ENCODE measurements at places on chromosomes 7 and 10.

DNA sequence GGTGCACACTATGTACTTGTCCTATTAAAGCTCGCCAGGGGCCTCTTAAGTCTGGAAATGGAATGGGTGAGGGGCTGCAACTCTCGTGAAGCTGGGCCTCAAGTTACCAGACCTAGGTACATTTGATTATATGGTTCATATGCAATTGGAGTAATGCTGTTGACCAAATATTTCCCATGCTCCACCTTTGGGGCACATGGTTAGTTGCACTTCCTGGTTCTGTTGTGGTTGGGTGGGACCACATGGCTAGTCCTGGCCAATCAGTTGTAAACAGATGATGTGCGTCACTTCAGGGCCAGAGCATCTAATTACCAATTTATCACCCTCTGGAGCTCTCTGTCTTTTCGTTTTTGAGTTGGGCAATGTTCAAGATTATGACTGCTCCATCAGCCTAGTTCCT, 39.5 kb upstream of the OPN4 start:
- no peak for DNase-seq

DNA sequence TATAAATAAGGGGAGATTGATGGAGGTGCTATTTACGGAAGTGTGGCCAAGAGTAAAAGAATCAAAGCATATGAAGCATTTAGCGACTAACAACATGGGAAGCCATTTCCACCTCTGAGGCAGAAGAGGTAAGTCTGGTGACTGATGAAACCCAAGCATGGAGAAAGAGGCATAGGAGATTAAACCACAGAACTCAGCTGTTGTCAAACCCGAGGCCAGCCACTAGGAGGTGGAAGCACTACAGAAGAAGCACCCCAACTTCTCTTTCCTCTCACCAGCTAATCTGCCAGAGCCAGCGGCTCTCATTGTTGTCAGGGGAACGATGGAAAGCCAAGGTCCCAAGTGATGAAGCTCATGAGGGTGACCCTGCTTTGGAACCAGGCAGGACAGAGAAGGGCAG, 19.6 kb upstream of the CNTNAP2 start:
- DNase-seq: no peak

DNA sequence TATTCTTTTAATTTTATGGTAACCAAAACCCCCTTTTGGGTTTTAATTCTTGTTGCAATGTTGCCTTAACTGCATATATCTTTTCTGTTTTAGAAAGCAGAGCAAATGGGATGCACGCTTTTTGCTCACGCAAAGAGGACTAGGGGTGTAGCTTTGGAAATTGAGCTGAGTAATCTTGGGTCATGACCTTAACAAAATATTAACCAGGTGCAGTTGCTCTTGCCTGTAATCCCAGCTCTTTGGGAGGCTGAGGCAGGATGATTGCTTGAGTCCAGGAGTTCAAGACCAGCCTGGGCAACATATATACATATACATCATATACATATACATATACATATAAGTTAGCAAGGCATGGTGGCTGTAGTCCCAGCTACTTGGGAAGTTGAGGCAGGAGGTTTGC, 172.9 kb upstream of the BMPER start:
- DNase-seq: no peak

GRCh38 chr7:117190746-117191435, 132.0 kb downstream of the WNT2 start:
- DNase-seq: no peak

GRCh38 chr7:151832656-151833055, 44.3 kb downstream of the PRKAG2 start:
- no peak for DNase-seq

DNA sequence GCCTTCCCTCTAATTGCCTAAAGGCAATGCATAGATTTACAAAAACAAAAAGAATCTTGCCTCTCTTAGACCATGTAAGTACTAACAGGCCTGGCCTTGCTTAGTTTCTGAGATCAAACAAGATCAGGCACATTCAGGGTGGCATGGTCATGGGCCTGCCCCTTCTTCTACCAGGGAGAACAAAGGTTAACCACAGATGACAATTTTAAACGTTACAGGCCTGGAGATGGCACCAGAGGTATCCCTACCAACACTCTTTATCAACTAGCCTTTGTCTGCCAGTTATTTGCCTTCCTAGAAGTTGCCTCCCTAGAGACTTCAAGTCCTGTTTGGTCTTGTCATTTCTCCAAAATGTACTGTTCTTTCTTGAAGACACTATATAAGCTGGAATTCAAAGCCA, 252.6 kb downstream of the DOCK4 start:
- DNase-seq: no peak

DNA sequence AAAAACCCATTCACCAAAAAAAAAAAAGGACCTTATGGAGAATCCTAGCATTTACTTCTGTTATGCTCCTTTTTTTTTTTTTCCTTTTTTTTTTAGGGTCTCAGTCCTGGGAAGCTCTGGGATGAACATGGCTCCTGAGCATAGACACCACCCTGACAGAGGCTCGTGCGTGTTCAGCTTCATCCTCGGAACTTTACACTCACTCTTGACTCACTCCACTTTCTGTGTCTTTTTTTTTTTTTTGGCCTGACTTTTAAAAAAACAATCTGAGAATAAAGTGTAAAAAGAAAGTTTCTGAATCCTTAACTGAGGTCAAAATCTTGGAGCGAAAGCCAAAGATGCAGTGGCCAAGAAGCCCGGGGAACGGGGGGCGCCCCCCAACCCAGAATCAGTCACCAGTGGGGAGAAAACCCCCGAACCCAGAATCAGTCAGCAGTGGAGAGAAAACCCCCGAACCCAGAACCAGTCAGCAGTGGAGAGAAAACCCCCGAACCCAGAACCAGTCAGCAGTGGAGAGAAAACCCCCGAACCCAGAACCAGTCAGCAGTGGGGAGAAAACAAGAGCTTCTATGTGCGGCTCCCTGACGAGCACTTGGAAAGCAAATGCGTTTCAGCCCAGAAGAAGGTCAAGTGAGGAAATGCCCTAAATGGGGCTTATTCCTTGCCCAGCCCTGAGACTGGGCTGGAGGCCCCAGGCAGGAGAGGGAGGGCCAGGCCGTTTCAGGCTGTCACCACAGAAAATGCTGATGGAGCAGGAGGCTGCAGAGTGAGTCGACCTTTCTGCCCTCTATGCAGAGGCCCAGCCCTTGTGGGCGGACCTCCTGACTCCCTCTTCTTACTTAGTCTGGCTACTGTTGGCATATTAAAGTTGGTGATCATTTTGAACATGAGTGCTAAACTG, 19.0 kb upstream of the PFKP start:
- peak; percentile 23 for DNase-seq

DNA sequence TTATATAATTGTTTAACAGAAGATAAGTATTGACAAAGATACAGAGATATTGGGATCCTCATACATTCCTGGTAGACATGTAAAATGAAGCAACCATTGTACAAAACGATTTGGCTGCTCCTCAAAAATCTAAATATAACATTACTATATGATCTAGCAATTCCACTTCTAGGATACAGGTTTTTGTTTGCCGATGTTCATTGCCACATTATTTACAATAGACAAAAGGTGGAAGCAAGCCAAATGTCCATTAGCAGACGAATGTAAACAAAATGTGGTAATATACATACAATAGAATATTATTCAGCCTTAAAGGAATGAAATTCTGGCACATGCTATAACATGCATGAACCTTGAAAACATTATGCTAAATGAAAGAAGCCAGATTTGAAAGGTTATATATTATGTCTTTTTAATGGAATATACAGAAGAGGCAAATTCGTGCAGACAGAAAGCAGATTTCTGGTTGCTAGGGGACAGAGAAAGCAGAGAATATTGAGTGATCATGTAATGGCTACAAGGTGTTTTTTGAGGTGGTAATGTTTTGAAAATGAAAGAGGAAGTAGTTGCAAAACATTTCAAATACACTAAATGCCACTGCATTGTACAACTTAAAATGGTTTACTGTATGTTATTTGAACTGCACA, 44.9 kb downstream of the POLR1F start:
- DNase-seq: no peak

- DNase-seq: no peak
Measured at GRCh38 chr10:51113007-51113406, 38.7 kb downstream of the PRKG1 start.

GRCh38 chr10:114349522-114350215, 54.6 kb downstream of the AFAP1L2 start:
- DNase-seq: no peak

DNA sequence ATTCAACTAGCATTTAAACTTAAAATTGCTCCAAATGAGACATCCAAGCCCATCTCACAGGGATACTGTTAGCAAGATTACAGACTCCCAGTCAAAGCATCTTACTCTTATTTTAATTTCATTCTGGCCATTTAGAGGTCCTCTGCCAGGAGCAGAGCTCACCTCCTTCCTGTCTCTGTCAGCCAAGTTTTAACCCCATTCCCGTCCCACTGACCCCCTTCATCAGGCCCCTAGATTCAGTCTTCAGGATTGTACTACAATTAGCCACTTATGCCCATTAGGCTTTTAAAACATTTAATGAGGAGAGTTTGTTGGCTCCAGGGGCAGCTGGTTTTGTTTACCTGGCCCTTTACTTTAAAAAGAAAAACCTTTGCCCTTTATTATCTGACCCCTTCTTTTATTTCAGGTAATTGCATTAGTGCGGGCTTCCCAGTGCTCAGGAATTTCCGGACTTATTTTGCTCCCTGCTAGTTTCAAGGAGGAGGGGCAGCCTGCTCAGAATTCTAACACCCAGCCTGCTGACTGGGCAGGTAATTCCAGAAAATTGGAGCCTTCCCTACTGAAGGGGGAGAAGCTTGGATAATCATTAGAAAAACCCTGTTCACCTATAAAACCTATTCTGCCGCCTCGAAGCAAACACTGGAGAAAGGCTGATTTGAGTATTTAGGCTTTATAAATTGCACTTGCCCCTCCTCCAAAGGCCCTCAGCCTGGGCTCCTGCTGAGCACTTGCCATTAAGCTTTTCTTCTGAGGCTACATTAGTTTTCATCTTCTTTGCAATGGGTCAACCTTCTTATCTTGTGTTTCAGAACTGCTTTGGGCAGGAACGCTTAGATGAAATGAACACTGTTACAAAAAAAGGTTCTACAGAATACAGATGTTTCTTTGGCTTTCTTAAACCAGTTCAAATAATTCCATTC, 200.5 kb upstream of the HPS1 start:
- no peak for DNase-seq

DNA sequence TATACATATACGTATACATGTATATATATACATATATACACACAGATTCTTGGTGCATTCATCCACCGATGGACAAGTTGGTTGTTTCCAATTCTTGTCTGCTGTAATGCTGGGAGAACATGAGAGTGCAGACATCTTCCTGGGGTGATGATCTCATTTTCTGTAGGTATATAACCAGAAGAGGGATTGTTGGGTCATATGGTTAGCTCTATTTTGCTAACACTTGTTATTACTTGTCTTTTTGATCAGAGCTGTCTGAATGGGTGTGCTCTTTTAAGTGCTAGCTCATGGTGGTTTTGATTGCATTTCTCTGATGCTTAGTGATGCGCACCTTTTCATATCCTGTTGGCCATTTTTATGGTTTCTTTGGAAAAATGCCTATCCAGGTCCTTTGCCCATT, 106.4 kb downstream of the TAX1BP1 start:
- DNase-seq: no peak

- no peak for DNase-seq
Measured at GRCh38 chr7:18828260-18828993, 289.0 kb downstream of the TWIST1 start.

DNA sequence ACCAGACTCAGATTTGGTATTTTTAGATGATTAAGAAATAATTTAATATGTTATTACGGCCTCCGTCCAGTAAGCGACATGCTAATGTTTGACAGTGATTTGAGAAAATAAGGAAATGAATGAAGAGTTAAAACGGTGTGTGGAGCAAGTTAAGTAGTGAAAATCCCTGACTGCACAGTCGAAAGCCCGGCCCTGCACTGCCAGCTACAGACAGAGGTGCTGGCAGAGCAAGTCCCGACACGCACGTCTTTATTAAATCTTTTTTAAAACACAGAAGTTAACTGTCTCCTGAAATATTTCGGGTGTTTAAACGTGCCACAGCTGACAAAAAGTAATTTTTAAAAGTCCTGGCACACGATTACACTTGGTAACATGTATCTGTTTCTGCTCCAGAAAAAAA, 293.4 kb upstream of the RNF32 start:
- DNase-seq: no peak

DNA sequence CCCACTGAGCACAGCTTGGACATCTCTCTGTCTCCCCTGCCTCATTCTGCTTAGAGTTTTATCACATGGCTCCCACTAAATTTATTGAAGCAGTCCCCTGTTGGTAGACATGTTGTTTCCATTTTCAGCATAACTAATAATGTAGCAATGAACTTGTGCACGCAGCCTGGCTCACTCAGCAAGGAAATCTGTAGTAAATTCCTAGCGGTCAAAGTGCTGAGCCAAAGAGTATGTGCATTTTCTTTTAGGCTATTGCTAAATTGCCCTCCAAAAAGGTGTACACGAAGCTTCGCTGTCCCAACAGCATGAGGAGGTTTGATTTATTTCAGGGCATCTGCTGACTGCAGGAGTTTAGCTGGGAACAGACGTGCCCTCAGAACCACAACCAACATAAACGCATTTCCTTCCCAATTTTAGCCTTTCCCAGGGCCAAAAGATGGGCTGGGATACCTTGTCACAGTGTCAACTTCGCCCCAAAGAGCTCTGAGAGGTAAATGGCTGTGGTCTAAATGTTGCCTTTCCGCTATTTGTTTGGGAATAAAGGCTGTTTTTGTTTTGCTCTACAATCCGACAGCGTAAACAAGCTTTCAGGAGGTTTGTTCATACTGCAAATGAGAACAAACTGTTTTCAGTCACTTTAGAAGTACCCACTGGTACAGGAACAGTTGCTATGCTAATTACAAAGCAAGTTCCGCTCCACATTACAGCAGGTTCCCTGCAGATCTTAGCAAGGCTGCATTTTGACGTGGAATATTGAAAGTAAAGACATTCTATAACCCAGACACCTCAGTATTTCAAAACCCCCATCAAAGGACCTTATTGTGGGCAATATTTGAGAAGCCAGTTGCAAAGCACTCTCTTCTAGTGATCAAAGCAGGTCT, 16.8 kb downstream of the VSIR start:
- DNase-seq: no peak

GRCh38 chr7:101171442-101171837, 6.1 kb upstream of the VGF start:
- DNase-seq: no peak

DNA sequence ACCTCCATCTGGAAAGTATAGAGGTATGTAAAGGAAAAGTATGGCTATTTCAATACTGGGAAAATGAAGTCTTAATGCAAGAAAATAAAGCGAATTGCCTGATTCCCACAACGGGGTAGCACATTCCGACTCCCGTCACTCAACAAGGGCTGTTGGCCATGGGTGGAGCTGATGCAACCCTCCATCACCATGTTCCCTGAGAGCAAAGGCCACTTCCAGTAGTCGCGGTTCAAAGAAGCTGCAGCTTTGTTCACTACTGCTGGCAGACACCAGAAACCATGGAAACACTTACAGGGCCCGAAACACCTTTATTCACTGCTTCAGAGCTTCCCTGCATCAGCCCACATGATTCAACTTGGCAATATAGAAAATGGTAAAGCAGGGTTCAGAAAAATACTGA, 44.0 kb downstream of the TMEM26 start:
- DNase-seq: no peak

GRCh38 chr10:93378997-93379730, 103.0 kb downstream of the MYOF start:
- DNase-seq: no peak

- no peak for DNase-seq
Measured at GRCh38 chr10:126456632-126457031, 68.4 kb upstream of the ADAM12 start.

GRCh38 chr10:132164761-132165278, 21.9 kb upstream of the DPYSL4 start:
- DNase-seq: no peak

All from amniotic stem cell (primary cell).